Activated T-helper 2 cell treated with anti-CD3 and anti-CD28 coated beads, Interferon-gamma antibody, Interleukin-2, Interleukin-4, amounts not matched to agents 10 μg/mL and 5 μg/mL and 100 μg/mL, durations not matched to agents 14 hours and 24 hours and 36 hours (primary cell): ENCODE measurements at places on chromosomes 5 and 9. TPM values are rescaled to one million over a fixed set of nuclear protein-coding genes. Genes with fewer than 3 reads are reported as not detected.

- no peak for DNase-seq
Measured at GRCh38 chr9:109134167-109134578, 14.4 kb upstream of the TMEM245 start.

GRCh38 chr5:69502367-69502766, 9.8 kb downstream of the OCLN start:
- no peak for DNase-seq

DNA sequence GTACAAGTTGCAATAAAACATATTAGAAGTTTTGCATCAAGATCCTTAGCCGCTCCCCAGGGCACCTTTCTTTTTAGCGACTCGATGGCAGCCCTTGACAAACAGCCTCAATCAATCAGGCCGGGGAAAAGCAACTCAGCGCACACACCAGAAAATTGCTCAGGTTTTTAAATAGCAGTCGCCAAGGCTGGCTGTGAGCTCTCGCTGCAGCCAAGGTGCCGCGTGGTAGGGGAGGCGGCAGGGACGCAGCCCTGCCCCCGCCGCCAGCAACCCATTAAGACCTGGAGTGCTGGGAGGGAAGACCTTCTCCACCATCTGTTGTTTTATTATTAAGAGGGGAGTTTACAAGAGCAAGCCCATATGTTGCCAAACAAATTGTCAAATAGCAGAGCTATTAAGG, 22.6 kb downstream of the ASS1 start:
- DNase-seq: no peak

- no peak for DNase-seq
Measured at GRCh38 chr5:6950860-6951259, 237.6 kb downstream of the TENT4A start.

GRCh38 chr5:16418471-16418922, 47.1 kb downstream of the ZNF622 start:
- no peak for DNase-seq

- no peak for DNase-seq
Measured at GRCh38 chr5:144370273-144370672, 199.6 kb downstream of the KCTD16 start.

DNA sequence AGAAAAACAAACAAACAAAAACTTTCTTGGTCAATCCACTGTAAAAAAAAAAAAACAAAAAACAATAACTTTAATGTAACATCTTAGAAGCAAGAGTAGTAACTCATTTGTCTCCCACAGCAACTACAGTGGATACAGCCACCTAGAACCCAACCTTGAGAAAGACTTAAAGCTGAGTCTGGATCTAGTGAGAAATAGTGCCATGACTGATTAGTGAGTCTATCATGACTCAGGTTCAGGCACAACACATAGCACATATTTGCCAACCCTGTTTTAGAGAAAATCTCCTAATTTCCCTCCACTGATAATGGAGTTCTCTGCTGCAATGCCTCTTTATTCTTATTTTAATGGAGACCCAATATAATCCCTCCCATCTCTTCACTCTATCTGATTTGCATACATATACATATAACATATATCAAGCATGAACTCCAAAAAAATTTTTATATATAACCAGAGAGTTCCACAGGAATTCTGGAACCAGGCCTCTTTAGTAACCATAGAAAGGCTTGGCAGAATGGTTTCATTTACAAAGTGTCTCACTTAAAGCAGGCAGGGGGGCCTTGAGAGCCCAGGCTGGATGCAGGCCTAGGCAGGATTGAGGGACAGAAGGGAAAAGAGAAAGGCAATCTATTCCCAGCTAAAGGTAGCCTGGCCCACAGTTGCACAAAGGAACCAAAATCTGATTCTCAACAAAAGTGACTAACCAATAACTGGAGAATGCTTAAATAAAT, 11.9 kb upstream of the NR4A3 start:
- DNase-seq: no peak

ISL1 gene
- not detected in 2 replicates for total RNA-seq

IL4 gene
- 21.6 and 25.8 TPM in 2 replicates for total RNA-seq

ALDH1B1 gene
- total RNA-seq: 37.7 and 39.3 TPM in 2 replicates
